ENCODE measurements at places on chromosomes 4 and X.

GRCh38 chr4:87527431-87528220 lies 1.6 kb downstream of the SPARCL1 start:
- DNase-seq = no peak

- DNase-seq = no peak
Observed at GRCh38 chr4:139311909-139312308, 9.6 kb upstream of the NDUFC1 start.

DNA sequence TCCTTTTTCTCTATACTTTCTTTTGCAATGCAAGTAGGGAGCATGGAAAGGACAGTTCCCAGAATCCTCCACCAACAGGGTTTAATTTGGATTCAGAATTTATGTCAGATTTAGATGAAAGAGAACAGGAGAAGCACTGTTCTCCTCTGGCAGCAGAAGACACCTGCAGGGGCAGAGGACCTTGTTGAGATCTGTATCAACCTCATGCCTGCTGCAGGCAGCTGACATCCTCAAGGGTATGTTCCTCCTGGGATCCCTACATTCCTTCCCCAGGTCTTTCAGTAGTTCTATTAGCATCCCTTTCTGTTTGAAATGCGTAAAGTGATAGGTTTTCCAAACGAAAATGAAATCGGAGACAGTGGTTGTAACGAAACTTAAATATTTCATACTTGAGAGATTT lies 10.6 kb upstream of the GUCY1A1 start:
- DNase-seq = no peak

DNA sequence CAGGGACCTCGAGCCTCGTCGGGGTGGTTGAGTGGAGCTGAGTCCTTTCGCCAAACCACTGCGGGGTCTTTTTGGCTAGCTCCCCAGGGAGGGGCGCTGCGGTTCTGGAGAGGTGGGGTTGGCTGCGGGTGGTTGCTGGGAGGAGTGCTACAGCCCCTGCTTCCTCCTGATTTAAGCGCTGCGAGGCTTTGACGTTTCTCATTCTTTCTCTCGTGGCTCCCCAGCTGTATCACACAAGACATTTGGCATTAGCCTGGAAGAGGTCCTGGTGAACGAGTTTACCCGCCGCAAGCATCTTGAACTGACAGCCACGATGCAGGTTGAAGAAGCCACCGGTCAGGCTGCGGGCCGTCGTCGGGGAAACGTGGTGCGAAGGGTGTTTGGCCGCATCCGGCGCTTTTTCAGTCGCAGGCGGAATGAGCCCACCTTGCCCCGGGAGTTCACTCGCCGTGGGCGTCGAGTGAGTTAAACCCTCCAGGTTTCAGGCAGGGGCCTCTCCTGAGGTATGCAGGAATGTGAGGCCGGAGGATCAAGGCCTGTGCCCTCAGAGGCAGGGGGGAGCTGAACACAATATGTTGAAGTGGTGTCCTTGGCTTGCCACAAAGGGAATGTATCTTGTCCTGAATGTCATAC lies 25.5 kb downstream of the ARHGAP36 start:
- no peak for DNase-seq

DNA sequence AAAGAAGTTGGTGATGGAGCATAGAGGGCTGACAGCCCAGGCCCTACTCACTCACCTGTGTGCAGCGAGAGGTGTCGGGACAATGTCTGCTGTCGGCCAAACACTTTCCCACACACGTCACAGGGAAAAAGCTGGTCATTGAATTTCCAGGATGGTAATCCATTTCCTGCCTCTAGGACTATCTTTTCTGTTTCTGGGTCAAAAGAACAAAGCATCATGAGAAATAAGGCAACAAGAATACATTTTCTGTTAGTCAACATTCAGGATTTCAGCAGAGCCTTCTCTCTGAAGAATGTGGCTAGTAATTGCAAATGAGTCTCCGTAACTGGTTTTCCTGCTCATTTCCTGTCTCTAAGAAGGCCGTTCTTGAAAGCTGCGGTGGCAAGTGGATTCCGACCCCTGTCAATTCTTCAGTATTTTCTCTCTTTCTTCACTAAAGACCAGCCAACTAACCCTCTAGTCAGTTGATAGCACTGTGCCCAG lies 99.4 kb downstream of the C4orf51 start:
- no peak for DNase-seq

GRCh38 chr4:85399270-85399669 lies 75.7 kb upstream of the ARHGAP24 start:
- no peak for DNase-seq

GRCh38 chr4:76219299-76220055 lies 5.9 kb upstream of the SCARB2 start:
- no peak for DNase-seq

Measured in D721Med (cell line).